ENCODE measurements at places on chromosomes 4 and X.

- H3K27ac ChIP-seq, result peak overlapping the region; percentile 92
- no peak for DNase-seq
- H3K36me3 ChIP-seq, result no peaks in the 10 kb centered on the region
- H3K4me3 ChIP-seq, result peak overlapping the region; percentile 66
- peaks cover 8% of the 10 kb centered on the region for H3K27me3 ChIP-seq
These were observed 395 bp upstream of the SOWAHB start for GRCh38 chr4:76898385-76898692.

DNA sequence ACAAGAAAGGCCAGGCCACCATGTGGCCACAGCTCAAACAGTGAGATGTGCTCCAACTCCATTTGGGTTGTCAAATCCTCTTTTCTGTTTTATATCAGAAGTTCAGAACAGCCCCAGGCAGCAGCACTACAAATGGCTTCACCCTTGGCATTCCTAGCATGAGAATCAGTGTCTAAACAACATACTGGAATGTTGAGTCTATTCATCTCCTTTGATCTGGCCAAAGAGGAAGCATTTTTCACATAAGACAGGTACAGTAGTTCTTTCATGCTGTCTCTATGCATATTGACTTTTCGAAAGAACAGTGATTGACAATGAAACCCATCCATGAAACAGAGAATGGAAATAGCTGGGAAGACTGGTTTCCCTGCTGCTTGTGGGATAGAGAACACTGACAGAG, 289.5 kb downstream of the USP46 start:
- no peak overlapping the region for H3K4me3 ChIP-seq
- no peaks in the 10 kb centered on the region for H3K36me3 ChIP-seq
- no peaks in the 10 kb centered on the region for H3K27me3 ChIP-seq
- H3K4me1 ChIP-seq, result no peaks in the 10 kb centered on the region
- no peak for DNase-seq
- H3K27ac ChIP-seq, result no peak overlapping the region

- H3K4me1 ChIP-seq, result peaks cover 2% of the 10 kb centered on the region
- no peaks in the 10 kb centered on the region for H3K27me3 ChIP-seq
- no peak overlapping the region for H3K27ac ChIP-seq
These were observed 8.3 kb downstream of the RNF212 start for GRCh38 chr4:1105067-1105466.

DNA sequence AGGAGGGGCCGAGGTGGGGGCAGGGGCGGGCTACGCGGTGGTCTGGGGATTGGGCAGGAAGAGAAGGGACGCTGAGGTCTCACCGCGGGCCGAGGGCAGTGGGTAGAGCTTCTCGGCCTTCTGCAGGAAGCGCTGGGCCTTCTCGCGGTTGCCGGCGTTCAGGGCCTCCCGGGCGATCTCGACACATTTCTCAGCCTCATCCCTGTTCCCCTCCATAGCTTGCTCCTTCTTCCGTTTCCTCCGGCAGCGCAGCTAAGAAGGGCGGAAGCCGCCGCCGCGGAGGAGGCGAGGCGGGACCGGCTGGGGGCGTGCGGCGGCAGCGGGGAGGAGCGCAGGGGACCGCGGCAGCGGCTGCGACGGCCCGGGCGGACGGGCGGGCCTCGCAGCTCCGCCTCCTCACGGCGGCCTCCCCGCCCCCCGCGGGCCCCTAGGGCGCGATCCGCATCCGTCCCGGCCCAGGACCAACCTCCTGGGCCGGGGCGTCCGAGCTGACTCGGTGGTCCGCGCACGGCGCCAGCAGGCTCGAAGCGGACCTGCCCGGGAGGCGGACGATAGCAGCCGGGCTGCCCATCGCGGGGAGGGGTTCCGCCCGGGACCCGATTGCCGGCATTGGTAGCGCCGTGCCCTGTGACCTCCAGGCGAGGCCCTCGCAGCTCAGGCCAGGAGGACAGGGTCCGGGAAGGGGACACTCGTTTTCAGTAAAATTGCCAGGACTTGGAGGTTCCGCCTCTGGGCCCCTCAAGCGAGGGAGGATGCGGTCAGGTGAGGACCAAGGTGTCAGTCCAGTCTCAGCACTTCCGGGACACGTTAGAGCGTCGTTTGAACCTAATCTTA, at the start of gene DNAJB14:
TSS of gene DNAJB14 (minus strand) at position 263 of the 834 bp plus-strand sequence. CDS start at position 216, 47 bp downstream.
- H3K36me3 ChIP-seq, result no peaks in the 10 kb centered on the region
- peak within 1 kb of the TSS; percentile 96 for H3K4me3 ChIP-seq
- peak; percentile 81 for DNase-seq

DNA sequence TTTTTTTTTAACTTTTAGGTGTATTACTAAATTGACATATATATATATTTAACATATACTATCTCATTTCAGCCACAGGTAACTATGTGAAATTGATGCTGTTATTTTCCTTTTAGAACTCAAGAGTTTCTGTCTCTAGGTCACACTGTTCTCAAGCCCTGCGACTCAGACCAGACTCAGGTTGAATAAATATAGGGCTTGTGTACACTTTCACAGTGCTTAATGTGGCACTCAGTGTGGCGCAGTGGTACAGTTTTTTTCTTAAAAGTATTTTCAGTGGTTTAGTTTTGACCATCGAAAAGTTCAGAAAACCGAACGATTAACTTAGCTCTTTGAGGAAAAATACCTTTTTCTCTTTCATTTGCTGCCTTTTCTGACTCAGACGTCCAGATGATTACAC, 24.7 kb downstream of the PACRGL start:
- no peaks in the 10 kb centered on the region for H3K27me3 ChIP-seq
- no peak for DNase-seq
- no peak overlapping the region for H3K4me3 ChIP-seq
- no peaks in the 10 kb centered on the region for H3K36me3 ChIP-seq
- H3K27ac ChIP-seq, result no peak overlapping the region

- H3K36me3 ChIP-seq, result no peaks in the 10 kb centered on the region
- H3K27ac ChIP-seq, result no peak overlapping the region
- DNase-seq, result no peak
- H3K27me3 ChIP-seq, result no peaks in the 10 kb centered on the region
- H3K4me1 ChIP-seq, result no peaks in the 10 kb centered on the region
These were observed 7.3 kb downstream of the EMCN start for GRCh38 chr4:100510551-100510950.

DNA sequence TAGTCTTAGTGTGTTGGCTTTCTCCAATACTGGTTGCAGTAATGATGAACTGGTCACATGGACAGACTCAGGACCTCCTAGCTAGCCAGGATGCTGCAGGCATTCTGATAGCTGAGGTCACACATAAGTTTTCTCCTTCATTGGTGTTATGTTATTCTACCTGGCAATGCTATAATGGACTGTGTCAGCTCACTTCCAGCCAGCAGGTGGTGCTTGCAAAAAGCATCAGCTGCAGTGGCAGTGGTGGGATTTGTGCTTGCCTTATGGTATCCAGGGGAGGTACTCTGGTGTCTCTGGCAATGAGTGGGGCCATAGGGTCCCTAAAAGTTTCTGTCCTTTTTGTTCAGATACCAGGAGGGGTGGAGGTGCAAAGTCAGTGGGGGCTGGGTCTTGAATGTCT, 33.6 kb downstream of the ZNF330 start:
- no peaks in the 10 kb centered on the region for H3K27me3 ChIP-seq
- no peak overlapping the region for H3K27ac ChIP-seq
- H3K4me1 ChIP-seq, result no peaks in the 10 kb centered on the region
- no peak for DNase-seq
- no peaks in the 10 kb centered on the region for H3K36me3 ChIP-seq
- H3K4me3 ChIP-seq, result no peak overlapping the region

GRCh38 chr4:52799813-52800212, 48.6 kb upstream of the ERVMER34-1 start:
- no peaks in the 10 kb centered on the region for H3K4me1 ChIP-seq
- H3K36me3 ChIP-seq, result no peaks in the 10 kb centered on the region
- no peaks in the 10 kb centered on the region for H3K27me3 ChIP-seq
- no peak overlapping the region for H3K4me3 ChIP-seq
- H3K27ac ChIP-seq, result no peak overlapping the region

DNA sequence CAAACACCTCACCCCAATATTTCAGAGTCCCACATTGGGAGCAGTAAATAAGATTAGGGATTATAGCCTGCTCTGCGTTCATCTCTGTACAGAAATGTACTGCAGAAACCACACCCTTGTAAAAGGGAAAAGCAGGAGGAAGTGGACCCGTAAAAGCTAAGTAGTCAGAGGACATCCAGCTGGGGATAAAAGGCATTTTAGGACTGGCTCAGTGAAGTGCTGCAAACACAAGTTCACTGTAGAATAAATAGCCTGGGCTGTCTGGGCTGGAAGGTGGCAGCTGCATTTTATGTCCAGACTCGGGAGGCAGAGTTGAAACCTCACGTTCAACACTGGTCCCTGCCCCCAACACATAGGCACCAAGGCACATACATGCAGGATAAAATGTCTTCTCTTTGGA, 178.7 kb upstream of the FAT1 start:
- DNase-seq, result peak; percentile 54
- no peak overlapping the region for H3K4me3 ChIP-seq
- H3K36me3 ChIP-seq, result no peaks in the 10 kb centered on the region
- peaks cover 6% of the 10 kb centered on the region for H3K4me1 ChIP-seq
- peak overlapping the region; percentile 51 for H3K27ac ChIP-seq

DNA sequence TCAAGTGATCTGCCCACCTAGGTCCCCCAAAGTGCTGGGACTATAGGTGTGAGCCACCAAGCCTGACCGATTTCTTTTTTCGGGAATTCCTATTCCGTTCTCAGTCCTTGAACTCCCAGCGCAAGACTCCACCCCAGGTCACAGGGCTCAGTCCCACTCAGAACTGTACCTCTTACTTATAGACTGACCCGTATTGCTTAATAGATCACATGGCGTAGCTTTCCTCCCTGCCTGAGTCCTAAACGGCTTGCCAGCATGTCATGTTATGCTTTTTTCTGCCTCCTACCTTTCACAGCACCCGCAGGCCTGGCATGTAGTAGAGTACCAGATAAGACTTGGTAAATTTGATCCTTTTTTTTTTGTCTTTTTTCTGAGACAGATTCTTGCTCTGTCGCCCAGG, 22.4 kb downstream of the SAT1 start:
- no peaks in the 10 kb centered on the region for H3K36me3 ChIP-seq
- no peaks in the 10 kb centered on the region for H3K27me3 ChIP-seq
- H3K4me3 ChIP-seq, result no peak overlapping the region

- no peak for DNase-seq
- no peaks in the 10 kb centered on the region for H3K36me3 ChIP-seq
- no peaks in the 10 kb centered on the region for H3K27me3 ChIP-seq
- no peaks in the 10 kb centered on the region for H3K4me1 ChIP-seq
- no peak overlapping the region for H3K4me3 ChIP-seq
These were observed 127.5 kb downstream of the HS3ST1 start for GRCh38 chr4:11301075-11301660.

GRCh38 chr4:159706704-159707103, 603.8 kb downstream of the RAPGEF2 start:
- no peaks in the 10 kb centered on the region for H3K27me3 ChIP-seq
- H3K4me3 ChIP-seq, result no peak overlapping the region
- no peak overlapping the region for H3K27ac ChIP-seq

DNA sequence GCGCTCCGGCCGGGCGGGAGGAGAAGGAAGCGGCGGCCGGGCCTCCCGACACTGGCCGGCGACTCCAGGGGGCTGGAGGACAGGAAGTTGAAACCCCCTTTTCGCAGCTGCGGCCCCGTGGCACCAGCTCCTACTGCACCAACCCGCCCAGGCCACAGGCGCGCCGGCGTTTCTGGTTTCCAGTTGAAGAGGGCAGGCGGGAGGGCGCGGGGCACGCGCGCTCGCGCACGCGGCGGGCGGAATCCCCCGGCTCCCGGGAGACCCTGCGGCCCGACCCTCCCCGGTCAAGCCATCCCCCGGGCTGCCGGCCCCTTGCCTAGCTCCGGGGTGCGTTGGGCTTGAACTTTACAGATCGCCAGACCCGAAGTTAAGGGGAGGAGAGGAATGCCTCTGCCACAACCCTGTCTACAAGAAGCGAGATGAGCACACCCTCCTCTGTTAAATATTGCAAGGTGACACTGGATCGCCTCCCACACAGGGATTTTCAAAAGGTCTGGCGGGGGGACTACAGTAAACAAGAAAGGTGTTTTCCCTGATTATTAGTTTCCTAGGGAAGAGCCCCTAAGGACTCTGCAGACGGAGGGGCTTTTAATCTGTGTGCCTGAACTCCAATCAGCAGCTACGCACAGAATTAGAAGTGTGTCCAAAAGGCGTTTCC, 1.4 kb downstream of the ELOVL6 start:
- H3K4me3 ChIP-seq, result peak overlapping the region; percentile 81
- peak; percentile 65 for DNase-seq
- no peaks in the 10 kb centered on the region for H3K27me3 ChIP-seq
- H3K27ac ChIP-seq, result peak overlapping the region; percentile 93

GRCh38 chrX:29318012-29318411, 730.8 kb downstream of the IL1RAPL1 start:
- no peak overlapping the region for H3K27ac ChIP-seq
- no peak for DNase-seq
- no peaks in the 10 kb centered on the region for H3K36me3 ChIP-seq
- H3K4me1 ChIP-seq, result no peaks in the 10 kb centered on the region
- no peaks in the 10 kb centered on the region for H3K27me3 ChIP-seq
- H3K4me3 ChIP-seq, result no peak overlapping the region

GRCh38 chrX:10174810-10175209, 18.0 kb downstream of the CLCN4 start:
- no peaks in the 10 kb centered on the region for H3K4me1 ChIP-seq
- no peaks in the 10 kb centered on the region for H3K27me3 ChIP-seq
- no peaks in the 10 kb centered on the region for H3K36me3 ChIP-seq

DNA sequence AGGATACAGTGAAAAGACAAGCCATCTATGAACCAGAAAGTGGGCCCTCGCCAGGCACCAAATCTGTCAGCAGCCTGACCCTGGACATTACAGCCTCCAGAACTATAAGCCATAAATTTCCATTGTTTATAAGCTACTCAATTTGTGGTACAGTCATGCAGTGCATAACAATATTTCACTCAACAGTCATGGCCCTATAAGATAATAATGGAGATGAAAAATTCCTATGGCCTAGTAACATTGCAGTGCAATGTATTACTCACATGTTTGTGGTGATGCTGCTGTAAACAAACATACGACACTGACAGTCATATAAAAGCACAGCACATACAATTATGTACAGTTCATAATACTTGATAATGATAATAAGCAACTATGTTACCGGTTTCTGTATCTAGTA, 17.1 kb upstream of the TLR1 start:
- DNase-seq, result no peak
- no peak overlapping the region for H3K4me3 ChIP-seq
- no peak overlapping the region for H3K27ac ChIP-seq
- H3K36me3 ChIP-seq, result no peaks in the 10 kb centered on the region
- H3K4me1 ChIP-seq, result no peaks in the 10 kb centered on the region
- no peaks in the 10 kb centered on the region for H3K27me3 ChIP-seq

DNA sequence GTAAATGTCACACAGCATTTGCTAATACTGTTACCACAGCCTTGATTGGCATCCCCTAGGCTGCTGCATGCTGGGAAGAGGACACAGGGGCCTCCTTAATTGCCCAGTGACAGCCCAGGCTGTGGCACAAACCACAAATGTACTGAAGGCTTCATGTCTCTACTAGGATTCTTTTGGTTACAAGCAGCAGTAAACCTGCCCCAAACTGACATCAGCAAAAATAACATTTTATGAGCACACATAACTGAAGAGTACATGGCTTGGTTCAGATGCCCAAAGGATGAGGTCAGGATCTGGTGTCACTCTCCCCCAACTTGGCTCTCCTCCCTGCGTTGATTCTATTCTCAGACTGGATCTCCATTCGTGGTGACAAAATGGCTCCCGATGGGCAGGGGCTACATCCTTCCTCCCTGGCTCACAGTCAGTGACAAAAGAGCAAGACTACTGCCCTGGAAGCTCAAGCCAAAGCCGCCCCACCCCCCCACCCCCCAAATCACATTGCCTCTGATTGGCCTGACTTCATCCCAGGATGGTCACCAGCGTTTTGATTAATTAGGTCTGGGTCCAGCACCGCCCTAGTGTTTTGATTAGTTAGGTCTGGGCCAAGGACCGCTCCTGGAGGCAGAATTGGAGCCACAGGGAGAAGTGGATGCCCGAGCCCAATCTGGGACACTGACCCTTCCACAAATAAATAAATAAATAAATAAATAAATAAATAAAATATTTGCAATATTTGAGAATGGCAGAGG, 180.5 kb upstream of the RBPJ start:
- no peaks in the 10 kb centered on the region for H3K36me3 ChIP-seq
- peak overlapping the region; percentile 14 for H3K27ac ChIP-seq
- H3K4me3 ChIP-seq, result no peak overlapping the region
- no peaks in the 10 kb centered on the region for H3K27me3 ChIP-seq
- no peaks in the 10 kb centered on the region for H3K4me1 ChIP-seq
